ENCODE measurements at places on chromosomes 2 and 18.

GRCh38 chr2:239576784-239577685, 176.2 kb upstream of the HDAC4 start:
- DNase-seq, result no peak

DNA sequence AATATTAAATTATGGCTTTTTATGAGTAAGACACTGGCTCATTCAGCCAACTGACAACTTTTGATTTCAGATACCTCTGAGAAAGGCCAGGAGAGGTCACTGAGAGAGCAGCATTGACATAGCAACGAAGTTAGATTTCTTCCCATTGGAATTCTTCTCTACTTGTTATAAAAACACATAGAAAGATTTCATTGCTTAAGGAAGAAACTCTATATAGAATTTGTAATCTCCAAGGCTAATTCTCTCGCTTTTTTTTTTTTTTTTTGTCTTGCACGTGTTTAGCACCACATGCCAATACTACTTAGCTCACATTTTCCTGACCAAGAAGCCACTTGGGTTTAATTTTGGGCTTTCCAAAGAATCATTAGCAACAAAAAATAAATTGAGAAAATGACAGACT, 233.7 kb downstream of the CALCRL start:
- no peak for DNase-seq

DNA sequence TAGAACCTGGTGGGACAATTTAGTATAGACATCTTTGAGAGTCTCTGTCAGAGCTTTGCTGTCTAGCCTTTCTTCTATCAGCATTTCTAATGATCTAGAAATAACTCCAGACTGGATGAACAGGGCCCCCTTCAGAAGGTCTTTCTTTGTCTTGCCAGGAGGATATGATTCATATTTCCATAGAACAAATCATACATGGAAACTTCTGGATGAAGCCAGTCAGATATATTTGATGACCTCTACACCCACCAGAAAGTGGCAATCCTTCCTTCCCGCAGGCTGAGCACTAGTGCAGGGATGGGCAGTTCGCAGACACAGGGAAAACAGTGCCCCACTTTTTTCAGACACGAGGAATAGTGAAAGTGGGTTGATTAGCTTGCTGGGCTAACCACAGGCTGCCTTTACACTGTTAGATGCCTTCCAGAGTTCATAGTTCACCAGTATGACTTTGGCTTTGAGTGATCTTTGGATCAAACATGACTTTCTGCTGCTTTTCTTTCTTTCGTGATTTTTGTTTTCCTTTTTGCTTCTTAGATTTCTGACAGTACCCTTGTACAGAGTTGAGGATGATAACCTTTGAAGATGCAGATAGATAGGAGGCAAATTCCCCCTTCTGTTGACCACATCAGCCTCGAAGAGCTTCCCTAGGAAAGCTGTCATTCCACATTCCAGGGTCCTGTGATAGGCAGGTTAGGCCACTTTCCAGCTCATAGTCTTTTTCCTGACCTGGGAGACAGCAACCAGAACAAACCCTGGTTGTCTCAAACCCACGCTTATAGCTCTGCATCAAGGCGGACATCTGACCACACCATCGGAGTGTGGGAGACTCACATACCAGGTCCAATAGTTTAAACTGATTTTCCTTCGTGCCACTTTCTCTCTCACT, 237.0 kb downstream of the ZNF407 start:
- DNase-seq, result no peak

DNA sequence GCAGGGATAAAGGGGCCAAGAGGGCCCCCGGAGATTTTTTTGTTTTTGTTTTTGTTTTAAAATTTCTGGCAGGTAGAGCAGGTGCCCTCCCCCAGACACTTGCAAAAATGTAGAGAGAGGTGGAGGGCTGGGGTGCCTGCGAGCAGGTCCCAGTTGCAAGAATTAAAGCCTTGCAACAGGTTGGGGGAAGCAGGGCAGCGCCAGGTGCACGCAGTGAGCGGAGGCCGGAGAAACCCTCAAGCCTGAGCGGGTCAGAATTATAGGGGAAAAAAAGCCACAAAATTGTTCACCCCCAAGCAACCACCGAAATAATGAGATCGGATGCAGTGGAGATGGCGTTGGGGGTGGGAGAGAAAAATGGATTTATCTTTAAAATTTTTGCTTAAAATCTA, 527 bp downstream of the IGFBP5 start:
- DNase-seq, result no peak

DNA sequence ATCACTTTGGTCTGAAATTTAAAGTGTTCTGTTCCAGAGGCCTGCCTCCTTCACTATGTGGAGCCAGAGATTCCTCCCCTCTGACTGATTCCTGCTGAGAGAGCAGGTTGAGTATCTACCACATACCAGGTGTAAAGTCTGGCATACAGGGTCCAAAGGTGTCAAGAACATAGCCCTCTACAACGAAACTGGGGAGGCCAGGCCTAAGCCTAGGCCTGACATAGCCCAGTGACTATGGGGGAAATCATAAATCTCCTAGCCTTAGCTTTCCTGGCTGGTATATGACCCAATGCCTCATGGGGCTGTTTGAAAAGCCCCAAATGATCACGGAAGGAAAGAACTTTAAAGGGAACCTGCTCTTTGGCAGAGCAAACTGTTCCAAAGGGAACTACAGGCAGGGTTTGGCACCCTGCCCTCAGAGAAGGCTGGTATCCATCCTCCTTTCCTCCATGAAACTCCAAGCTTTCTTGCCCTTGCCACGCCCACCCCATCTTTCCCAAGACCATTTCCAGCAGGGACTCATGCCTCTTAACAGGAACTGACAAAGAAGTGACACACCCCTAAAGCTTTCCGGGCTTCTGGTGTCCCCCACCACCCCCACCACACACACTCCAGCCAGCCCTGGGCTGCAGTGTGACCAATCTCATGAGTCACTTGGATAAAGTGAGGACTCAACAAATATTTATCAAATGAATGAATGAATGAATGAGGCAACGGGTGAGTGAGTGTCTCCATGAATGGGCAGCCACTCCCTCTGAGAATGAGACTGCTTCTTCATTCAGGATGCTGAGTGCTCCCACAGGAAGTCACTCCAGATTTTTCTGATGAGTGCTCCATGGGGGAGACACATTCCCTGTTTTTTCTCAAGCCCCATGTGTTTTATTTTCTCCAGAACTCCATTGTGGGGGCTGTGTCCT, 114.5 kb upstream of the STPG4 start:
- no peak for DNase-seq

- DNase-seq, result peak; percentile 92
Observed at GRCh38 chr2:182980115-182980514, 58.1 kb downstream of the NCKAP1 start.

GRCh38 chr2:1020206-1020605, 69.6 kb downstream of the SNTG2 start:
- no peak for DNase-seq

DNA sequence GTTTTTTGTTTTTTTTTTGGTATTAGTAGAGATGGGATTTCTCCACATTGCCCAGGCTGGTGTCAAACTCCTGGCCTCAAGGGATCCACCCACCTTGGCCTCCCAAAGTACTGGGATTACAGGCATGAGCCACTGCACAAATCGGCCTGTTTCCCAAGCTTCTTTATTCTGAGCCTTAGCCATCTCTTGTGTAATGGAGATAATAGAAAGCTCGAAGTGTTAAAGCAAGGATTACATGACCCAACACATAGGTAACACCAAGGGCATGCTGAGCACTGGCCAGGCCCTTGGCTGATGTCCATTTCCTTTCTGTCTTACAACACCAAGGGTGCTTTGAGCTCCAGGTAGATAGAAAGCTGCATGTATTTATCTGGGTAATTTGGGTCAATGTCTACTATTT, 187.8 kb upstream of the MEX3C start:
- DNase-seq, result no peak

DNA sequence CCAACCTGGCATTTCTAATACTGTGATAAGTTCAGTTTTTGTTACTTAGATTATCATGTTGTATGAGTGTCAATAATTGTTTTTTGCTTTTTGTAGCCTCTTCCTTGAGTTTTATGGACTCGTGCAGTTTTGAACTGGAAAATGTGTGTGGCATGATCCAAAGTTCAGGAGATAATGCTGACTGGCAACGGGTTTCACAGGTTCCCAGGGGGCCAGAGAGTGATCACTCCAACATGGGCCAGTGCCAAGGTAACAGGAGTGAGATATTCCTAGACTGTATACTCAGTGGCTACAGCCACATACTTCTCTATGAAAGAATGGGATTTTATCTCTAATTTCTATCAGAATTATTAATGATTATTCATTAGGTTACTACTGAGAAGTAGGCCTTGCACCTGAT, 18.2 kb downstream of the MEP1B start:
- no peak for DNase-seq

- DNase-seq, result no peak
Observed at GRCh38 chr2:214587442-214587841, 176.6 kb downstream of the VWC2L start.

DNA sequence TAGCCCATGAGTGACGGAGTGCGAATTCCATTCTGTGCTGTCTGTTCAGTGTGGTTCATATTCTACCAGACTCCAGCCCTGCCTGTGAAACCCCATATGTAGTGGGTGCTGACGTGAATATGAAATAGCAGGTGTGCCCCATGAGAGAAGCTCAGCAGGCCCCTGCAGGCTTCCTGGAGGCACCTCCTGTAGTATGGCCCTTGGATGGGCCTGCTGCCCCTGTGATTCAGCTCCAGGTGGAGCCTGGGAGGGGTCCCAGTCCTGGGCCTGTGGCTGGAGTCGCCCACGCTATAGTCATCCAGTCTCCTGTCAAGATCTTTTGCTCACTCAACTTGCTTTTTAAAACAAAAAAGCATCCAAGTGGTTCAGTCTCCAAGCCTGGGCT, 125.5 kb downstream of the GLI2 start:
- DNase-seq, result no peak

- DNase-seq, result no peak
Observed at GRCh38 chr2:38030635-38031355, 45.2 kb downstream of the CYP1B1 start.

- no peak for DNase-seq
Observed at GRCh38 chr2:6341588-6342129, 524.0 kb downstream of the CMPK2 start.

DNA sequence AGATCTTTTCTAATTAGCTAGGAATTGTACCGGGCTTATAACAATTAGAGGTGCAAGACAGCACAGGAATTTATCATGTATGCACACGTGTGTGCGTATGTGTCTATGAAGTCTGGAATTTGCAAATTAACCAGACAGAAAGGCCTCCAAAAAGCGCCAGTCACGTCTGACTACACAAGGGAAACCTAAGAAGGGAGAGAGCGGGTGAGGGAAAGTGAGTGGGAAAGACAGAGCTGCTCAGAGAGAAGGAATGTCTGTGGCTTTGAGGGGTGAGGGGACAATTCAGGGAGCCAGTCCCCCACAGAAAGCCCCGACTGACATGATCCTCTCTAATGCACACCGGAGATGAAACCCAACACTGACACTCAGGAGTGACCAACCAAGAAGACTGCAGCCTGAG, 197.7 kb upstream of the SH3BP4 start:
- DNase-seq, result no peak

DNA sequence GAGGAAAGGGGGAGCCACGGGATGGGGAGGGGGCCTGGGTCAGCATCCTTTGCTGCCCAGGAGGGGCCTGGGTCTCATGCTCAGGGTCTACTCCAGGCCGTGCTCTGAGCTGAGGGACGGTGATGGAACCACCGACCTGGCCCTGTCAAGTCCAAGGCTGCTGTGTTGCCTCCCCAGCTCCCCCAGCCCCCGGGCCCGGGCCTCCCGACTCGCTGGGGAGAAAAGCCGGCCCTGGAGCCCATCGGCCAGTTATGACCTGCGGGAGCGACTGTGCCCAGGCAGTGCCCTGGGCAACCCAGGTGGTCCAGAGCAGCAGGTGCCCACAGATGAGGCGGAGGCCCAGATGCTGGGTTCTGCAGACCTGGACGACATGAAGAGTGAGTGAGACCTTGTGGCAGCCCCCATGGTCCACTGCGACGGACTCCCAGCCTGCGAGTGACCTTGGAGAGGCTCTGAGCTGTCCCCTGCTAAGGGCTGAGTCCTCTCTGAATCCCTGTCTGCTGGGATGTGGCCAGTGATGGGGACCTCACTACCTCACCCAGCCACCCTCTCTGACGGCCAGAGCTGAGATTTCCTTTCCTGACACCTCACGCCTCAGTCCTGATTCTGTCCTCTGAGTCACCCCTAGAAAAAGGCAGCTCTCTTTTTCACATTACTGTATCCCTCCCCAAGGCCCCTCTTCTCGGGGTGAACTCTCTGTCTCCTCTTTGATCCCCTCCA, 2.7 kb downstream of the SLC4A3 start:
- no peak for DNase-seq

- DNase-seq, result no peak
Observed at GRCh38 chr2:102321941-102322719, 10.8 kb downstream of the IL1RL1 start.

DNA sequence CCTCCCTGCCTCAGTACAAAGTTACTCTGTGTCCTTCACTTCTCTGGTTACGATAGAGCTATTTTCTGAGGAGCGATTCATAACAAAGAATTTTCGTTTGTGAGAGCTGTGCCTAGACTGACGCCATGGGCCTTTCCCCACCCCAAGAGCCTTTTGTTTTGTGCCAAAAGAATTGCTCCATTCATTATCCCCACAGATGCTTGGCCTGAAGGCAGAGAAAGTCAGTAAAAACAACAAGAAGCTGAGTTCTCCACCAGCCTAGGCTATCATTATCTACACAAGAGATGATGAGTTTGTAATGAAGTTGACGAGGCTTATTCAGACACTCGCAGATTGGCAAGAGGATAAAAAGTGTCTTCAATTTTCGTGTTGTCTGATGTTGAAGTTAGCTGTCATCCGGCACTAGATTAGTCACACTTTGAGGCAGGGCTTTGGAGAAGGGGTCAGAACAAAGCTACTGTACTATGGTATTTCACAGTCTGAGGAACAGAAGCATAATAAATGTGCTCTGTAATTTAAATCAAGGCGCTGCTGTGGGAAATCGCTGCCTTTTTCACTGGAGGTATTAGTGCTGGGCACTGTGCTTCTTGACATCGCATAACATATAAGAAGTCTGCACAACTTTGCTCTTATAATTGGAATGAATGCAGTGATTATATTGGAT, 278.4 kb upstream of the FIGN start:
- peak; percentile 49 for DNase-seq

DNA sequence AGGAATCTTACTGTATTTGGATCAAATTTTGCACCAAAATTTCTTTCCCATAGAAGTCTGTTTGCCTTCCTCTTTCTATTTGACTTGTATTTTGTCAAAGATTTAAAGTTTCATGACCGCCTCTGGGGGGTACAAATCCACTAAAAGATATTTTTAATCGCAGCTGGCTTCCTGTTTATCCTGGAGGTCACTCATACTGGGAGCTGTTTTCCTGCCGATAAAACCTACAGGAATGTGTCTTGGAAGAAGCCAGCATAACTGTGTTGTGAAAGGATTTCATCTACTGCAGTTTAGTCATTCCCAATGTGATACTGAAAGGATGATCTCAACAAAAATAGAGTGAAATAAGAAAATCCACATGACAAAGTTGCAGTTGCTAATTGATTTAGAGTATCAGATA, 184.0 kb downstream of the RIT2 start:
- no peak for DNase-seq

DNA sequence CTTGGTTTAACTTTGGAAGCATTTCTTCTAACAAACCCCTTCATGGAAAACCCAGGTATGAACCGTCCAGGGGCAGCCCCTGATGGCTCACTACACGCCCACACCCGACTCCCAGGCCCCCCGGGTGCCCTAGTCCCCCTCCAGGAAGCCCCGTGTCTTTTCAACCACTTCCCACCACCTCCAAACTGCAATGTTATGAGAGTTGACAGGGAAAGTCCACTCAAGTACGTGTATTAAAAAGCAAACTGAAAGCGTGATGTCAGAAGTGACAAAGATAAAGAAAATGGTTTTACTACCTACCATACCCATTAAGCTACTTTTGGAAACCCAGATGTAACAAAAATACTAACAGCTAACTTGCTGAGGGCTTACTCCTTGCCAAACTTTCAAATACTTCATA, 51.5 kb downstream of the L3MBTL4 start:
- no peak for DNase-seq

- DNase-seq, result no peak
Observed at GRCh38 chr2:226403369-226403768, 396.3 kb downstream of the IRS1 start.
